ENCODE measurements at places on chromosomes 2 and 18.
A peak's percentile ranks its signal among the peaks of the same experiment; 100 is the strongest.

DNA sequence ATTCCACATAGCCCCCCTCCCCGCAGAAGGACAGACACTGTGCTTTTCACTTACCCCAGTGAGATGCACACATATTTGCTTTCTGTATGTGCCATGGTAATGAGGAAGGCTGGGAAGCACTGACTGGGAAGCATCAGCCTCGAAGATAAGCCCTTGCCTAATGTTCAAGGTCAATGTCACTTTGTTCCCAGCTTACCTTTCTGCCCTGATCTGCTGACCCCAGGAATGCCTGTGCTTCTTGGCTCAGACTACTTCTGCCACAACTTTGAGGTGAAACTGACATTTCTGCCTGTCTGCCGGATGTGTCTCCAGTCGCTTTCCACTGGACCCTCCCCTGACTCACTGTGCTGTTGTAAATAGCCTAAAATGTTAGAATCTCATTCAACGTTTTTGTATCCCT, 183.8 kb downstream of the PTPRM start:
- no peak for DNase-seq

- no peak for DNase-seq
Observed at GRCh38 chr2:8693157-8693821, 11.4 kb downstream of the ID2 start.

GRCh38 chr18:25819746-25820363, 270.6 kb downstream of the SS18 start:
- DNase-seq, result no peak

- no peak for DNase-seq
Observed at GRCh38 chr2:238369591-238370040, 49.3 kb downstream of the TRAF3IP1 start.

DNA sequence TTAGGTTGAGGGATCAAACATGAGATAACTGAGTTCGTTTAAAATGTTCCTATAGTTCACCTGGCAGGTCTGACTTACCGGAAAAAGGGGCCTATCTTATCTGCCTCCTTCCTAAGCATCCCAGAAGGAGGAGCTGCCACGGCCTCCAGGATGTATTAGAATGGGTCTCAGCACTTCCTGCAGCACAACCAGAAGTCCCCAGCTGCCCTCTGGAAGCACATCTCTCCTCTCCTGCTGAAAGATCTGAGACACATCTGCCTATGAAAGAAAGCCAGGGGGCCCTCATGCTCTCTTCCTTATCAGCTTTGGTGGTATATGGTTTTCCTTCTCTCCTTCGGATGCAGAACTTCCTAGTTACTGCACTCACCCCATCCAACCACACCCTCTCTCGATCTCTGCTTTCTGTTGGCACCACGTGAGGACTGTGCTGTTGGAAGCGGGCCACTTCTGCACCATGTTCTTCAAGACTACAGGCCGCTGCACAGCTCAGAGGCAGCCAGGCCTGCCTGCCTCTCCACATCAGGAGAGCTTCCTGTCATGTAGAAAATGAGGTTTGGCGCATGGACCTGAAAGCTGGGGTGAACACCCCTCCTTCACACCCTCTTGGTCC, 6.5 kb downstream of the IGFBP5 start:
- DNase-seq, result no peak

- DNase-seq, result no peak
Observed at GRCh38 chr2:101473911-101474701, 806 bp downstream of the RFX8 start.

DNA sequence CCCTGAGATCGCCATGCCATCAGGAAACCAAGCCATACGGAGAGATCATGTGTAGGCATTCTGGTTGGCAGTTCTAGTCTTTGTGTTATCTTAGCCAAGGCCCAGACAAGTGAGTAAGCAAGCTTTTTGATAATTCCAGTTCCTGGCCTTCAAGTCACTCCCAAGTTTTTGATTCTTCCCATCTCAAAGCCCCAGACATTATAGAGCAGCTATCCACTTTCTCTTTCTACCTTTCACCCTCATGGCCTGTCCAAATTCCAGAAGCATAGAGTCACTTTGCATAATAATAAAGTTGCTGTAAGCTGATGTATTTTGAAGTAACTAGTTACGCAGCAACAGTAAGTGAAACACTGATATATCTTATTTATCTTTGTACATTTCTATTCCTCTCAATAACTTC, 26.8 kb upstream of the IL1RL1 start:
- no peak for DNase-seq

GRCh38 chr2:68737711-68738110, 3.1 kb downstream of the ARHGAP25 start:
- DNase-seq, result no peak

DNA sequence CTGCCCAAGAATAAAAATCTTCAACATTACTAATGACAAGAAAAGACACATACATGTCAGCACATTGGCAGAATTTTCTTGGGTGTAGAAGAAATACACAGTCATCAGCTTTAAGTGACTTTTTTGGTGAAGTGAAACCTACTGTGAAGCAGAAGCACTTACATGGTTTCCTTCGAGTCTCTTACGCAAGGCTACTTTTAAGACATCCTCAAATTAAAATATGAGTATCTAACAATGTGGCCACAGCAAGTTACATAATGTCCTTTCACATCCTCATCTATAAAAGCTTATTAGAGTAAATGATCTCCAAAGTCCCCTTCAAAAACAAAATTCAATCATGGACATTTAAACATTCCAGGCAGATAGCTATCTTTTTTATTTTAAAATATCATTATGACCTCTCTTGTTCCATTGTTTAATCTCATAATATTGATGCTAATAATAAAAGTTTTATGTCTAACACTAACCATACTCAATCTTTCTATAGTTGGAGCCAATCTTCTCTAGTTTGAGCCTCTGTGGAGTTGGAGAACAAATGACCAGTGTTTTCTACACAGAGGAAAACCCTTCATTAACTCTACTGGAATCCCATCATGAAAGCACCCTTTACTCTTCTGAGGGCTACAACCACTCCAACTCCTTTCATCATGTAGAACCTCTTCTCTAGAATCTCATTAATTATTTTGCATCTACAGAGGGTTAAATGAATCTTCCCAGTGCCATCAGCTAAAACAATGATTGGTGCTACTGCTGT, 182.2 kb upstream of the ZFP36L2 start:
- DNase-seq, result no peak

DNA sequence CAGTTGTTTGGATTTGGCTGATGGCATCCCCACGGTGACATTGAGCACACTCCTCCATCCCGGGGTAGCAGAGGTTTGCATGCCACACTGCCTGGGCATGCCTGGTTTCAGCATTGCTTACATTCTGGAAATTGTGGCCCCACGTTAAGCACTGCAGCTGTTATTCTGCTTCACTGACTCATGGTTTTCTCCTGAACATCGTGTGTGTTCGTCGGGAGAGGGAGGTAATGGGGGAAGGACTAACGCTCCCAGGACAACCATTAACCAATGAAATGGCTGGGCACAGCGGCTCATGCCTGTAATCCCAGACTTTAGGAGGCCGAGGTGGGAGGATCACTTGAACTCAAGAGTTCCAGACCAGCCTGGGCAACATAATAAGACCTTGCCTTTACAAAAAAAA, 28.2 kb upstream of the YWHAQ start:
- DNase-seq, result peak; percentile 76

DNA sequence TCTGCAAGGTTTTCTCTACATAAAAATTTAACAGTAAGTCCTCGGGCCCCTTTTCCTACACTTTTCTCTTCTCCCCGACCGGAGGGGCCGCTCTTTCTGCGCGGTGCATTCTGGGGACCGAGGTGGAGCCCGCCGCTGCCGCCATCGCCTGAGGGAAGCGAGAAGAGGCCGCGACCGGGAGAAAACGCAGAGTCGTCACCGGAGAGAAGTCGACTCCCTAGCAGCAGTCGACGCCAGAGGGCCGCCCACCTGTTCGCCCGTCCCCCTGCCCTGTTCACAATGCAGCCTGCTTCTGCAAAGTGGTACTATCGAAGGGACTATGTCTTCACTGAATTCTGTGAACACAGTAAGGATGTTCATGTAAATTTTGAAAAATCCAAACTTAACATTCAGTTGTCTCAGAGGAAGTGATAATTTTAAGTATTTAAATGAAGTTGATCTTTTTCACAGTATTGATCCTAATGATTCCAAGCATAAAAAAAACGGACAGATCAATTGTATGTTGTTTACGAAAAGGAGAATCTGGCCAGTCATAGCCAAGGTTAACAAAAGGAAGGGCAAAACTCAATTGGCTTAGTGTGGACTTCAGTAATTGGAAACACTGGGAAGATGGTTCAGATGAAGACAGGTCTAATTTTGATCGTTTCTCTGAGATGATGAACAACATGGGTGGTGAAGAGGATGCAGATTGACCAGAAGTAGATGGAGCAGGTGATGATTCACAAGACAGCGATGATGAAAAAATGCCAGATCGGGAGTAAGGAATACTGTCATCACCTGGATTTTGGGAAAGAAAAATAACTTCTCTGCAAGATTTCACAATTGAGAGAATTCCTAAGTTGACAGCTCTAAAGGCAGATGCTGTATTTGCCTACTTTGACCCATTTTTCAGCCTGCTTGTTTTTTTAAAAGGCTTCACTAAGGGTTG, 55.8 kb downstream of the ASXL2 start:
- no peak for DNase-seq

DNA sequence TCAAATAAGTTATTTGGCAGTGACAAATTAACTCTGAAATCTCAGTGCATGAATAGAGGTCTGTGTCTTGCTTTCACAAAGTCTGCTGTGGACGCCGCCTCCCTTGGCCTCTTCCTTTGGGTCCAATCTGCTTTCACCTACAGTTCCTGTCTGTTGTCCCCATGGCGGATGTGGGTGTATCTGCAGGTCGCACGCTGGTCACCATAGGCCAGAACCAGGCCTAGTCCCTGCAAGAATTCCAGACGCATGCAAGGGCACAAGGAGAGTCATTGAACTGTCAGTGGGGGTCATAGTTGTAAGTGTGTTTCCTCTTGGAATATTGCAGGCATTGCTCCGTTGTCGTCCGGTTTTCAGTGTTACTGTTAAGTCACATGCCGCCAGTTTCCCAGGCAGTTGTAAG, 7.4 kb downstream of the SOCS6 start:
- DNase-seq, result no peak

DNA sequence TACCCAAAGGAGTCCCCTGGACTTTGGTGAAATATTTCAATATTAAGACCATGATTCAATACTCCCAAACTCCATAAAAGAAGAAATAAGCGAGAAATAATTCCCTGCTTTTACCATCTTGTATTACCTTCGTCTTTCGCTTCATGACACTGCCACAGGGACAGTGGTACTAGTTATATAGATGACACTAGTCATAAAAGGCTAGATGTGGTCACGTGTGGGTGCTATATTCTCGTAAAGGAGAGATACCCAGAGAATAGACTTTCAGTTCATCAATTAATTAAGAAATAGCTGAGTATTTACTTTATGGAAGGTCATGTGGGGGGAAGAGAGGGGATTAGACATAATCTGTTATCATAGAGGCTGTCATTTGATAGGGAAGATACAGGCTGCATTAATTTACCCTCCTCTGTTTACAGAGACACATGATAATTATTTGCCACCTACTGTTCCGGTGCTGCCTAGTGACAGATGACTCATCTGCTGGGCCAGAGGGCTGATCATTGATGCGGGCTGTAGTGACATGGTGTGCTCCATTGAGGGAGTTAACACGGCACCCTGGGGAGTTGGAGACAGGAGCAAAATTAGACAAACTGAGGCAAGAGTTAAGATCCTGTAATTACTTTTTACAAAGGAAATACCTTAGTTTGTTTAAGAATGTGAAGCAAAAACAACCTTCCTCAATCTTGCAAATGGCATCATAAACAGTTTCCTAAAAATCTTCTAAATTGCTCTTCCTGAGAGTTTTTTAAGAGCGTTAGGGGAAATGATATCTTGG, 78.2 kb upstream of the ITGB6 start:
- DNase-seq, result no peak

- DNase-seq, result no peak
Observed at GRCh38 chr2:73239776-73240175, 5.7 kb downstream of the CCT7 start.

DNA sequence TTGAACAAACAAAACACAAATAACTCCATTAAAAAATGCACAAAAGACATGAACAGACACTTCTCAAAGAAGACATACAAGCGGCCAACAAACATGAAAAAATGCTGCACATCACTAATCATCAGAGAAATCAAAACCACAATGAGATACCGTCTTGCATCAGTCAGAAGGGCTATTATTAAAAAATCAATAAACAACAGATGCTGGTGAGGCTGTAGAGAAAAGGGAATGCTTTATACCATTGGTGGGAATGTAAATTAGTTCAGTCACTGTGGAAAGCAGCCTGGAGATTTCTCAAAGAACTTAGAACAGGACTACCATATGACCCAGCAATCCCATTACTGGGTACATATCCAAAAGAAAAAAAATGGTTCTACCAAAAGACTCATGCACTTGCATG, 37.8 kb downstream of the GPR155 start:
- DNase-seq, result no peak

DNA sequence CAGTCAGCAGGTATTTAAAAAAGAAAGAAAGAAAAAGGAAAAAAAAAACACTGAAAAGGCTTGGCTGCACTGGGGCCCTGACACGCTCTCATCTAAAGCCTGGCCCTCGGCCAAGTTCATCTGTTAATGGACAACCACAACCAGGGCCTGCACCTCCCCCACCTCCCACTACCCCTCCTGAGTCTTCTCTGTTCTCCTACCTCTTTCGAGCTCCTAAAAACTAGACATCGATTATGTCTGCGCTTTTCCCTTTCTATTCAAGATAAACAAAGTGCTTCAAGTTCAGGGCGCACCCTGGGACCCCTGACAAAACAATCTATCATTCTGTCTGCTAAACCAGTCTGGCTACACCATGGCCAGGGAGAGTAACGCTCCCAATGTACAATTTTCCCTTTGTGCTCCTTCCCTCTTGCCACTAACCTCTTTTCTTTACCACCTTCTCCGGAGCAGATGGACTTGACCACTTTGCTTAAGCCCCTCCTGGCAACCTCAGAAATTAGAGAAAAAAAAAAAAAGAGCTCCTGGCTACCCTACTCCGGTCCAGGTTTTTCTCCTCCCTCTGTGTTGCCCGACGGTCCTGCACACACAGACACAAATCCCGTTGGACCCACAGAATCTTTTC, 22.7 kb downstream of the BCL11A start:
- DNase-seq, result no peak

DNA sequence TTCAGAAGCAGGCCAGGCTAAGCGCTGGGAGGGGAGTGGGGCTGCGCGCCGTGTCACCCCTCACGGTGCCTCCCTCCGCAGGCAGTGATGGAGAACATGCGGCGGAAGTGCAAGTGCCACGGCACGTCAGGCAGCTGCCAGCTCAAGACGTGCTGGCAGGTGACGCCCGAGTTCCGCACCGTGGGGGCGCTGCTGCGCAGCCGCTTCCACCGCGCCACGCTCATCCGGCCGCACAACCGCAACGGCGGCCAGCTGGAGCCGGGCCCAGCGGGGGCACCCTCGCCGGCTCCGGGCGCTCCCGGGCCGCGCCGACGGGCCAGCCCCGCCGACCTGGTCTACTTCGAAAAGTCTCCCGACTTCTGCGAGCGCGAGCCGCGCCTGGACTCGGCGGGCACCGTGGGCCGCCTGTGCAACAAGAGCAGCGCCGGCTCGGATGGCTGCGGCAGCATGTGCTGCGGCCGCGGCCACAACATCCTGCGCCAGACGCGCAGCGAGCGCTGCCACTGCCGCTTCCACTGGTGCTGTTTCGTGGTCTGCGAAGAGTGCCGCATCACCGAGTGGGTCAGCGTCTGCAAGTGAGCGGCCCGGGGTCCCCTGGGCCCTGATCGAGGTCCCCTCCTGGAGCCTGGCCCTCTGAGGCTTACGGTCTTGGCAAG, 12.2 kb downstream of the WNT10A start:
- peak; percentile 52 for DNase-seq

Data from HTR-8/SVneo (cell line).